ENCODE measurements at places on chromosomes 16 and 17.

GRCh38 chr17:35537601-35538141, at the start of gene SLFN12L:
Gene SLFN12L (minus strand): TSS chr17:35537678. CDS start chr17:35522364, 15,314 bp downstream.
- no peak for DNase-seq

- DNase-seq: no peak
Measured at GRCh38 chr16:24983561-24983960, 31.6 kb downstream of the ARHGAP17 start.

DNA sequence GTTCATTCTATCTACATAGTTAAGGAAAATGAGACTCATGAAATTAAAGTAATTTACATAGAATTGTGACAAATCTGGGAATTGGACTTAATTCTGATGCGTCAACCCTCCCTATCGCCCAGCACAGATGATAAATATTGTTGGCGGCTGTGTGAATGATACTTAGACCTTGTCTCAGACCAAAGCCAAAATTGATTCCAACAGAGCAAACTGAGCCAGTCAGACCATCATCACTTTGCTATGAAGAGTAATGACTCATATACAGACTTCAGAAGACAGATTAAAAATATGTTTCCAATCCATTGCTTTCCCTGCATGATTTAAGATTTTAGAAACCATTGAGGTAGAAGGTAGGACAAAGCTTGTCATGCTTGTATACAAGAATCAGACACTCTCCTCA, 1156.7 kb upstream of the CDH8 start:
- no peak for DNase-seq

DNA sequence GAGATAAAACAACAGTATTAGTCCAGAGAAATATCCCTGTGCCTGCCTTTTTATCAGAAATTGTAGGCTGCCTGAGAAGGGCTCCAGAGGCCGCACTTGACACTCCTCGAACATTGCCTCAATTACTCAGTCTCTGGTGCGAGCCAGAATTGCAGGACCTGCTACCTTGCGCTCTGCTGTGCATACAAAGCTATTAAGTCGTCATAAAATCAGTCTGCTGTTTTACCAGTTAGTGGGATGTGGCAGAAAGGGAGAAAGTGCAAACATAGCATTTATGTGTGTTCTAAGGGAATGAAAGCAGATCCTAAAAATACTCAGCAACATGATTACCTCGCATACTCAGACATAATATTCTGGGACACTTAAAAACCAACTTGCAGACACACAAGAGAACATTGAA, 70.6 kb downstream of the TMC6 start:
- DNase-seq: no peak

DNA sequence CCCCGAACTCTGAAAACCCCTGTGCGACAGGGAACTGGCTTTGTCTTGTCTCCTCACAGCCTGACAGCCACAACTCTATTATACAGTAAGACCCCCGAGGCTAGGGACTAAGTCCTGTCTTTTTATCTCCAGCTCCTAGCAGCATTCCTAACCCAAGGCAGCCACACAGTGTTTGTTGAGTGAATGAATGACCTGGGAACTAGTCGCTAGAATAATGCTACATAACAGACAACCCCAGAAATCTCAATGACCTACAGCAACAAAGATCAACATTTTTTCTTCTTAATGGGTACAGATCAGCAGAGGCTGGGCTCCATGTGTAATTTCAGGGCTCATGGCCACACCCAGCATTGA, 71.4 kb upstream of the TNRC6C start:
- no peak for DNase-seq

All from upper lobe of left lung (tissue), 6 donors.